Right renal cortex interstitium (tissue), 3 donors: ENCODE measurements at places on chromosomes 3 and 15. TPM values are rescaled to one million over a fixed set of nuclear protein-coding genes. Genes with fewer than 3 reads are reported as not detected.

DNA sequence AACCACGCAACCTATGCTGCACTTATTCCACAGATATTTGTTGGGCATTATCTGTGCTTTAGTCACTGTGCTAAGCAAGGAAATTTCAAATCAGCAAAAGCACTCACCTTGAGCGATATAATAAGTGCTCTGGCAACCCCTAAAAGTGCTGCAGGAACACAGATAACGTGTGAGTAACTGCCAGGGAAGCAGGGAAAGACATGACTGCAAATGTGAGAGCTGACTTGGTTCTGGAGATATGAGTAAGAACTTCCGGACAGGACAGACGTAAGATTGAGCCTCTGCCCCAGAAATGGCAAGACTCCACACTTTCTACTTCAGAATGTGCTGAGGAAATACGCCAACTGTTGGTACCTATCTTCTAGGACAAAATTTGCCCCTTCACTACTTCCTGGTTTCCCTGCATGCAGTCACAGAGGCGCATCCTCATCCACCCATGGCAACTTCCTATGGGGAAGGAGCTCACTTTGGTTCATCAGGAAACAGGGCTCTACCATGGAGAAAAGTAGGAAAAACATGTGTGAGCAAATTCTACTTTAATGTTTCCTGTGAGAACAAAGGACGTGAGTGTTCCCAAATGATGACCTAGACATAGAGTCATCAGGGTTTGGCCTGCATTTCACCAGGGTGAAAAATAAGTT is 41.7 kb downstream of the AQP9 start:
- no peak for DNase-seq

GRCh38 chr15:50227076-50227475 is 38.5 kb downstream of the HDC start:
- no peak for DNase-seq

- DNase-seq: no peak
Observed at GRCh38 chr15:36313021-36313420, 266.4 kb upstream of the CDIN1 start.

DNA sequence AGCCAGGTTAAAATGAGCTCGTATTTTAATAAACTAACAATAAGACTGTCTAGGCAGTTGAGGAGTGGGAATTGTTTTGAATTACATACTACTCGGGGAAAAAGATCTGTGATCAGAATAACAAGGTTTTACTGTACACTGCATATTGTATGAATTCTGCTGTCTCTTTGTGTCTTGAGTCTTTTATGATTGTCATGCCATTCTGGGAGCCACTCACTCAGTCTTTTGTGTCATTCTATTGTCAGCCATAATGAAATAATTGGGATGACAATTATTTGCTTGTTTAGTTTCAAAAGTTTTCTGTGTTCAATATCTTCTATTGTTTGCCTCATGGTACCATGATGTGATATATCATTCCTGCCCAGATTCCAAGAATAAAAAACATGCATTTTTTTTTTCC is 339.6 kb upstream of the TBL1XR1 start:
- DNase-seq: no peak

- DNase-seq: no peak
Observed at GRCh38 chr15:52514482-52514881, 14.2 kb downstream of the MYO5A start.

GRCh38 chr3:119778811-119779210 is 3.1 kb upstream of the NR1I2 start:
- no peak for DNase-seq

GRCh38 chr15:71752128-71752527 is 58.2 kb upstream of the NR2E3 start:
- no peak for DNase-seq

DNA sequence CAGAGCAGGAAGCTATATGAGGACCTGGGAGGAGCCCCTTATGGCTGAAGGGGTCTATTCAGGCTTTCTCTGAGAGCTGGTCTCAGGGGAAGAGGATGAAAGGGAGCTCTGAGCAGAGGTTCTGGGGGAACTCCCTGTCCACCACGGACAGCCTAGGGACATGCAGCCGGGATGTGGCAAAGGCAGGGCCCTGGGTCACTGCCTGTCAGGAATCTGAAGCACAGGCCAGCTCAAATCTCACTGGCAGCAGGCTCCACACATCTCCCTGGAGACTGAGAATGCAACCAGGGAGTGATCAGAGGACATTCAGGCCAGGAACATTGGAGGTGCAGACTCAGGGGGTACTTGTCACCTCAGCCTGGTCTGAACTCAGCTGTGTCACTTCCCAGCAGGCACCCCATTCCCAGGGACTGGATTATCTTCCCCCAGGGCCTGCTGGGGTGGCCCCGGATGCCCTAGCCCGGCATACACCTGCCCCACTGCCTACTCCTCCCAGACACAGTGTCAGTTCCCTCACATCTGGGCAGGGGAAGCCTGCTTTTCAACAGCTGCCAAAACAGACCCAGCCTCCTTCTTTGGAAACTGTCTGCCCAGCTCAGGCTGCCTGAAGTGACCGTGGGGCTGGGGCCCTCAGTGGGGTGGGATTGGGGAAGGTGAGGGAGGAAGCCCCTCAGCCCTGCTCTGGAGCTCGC is 18.3 kb upstream of the SEMA3F start:
- DNase-seq: no peak

GRCh38 chr15:61115241-61115640 is 113.9 kb downstream of the RORA start:
- no peak for DNase-seq

- no peak for DNase-seq
Observed at GRCh38 chr3:160027541-160028195, 39.0 kb downstream of the IL12A start.

- DNase-seq: no peak
Observed at GRCh38 chr3:24023197-24023596, 78.1 kb downstream of the NR1D2 start.

- no peak for DNase-seq
Observed at GRCh38 chr3:51943451-51944391, 1.6 kb downstream of the PARP3 start.

DNA sequence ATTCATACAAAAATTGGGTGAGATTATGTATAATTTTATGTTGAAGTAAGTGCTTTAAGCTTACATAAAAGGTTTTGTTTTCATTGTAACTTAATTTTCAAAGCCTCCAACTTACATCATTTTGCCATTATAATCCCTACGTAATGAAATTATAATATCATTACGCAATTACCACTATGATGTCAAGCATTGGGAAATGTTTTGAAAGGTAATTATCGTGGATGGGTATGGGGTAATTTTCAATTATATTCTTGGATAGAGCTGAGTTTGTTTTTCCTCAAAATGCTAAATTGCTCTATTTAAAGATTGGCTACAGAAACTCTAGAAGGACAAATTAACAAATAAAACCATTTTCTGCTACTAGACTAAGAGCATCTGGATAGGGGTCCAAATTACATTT is 80.2 kb upstream of the FAM3D start:
- DNase-seq: no peak

GRCh38 chr15:33211176-33211808 is 16.8 kb upstream of the FMN1 start:
- no peak for DNase-seq

TMEM212 gene
- not detected for polyA plus RNA-seq

ASB14 gene
- polyA plus RNA-seq: 0.74 TPM

CHRNA5 gene
- 6.3 TPM for polyA plus RNA-seq
